Smooth muscle cell of bladder (primary cell): ENCODE measurements at places on chromosomes 6 and 20. TPM values are rescaled to one million over a fixed set of nuclear protein-coding genes. Genes with fewer than 3 reads are reported as not detected.

Gene DYNLT1
- total RNA-seq, result 75.1 and 122 TPM in 2 replicates

Gene FLRT3
- 8.7 and 32.9 TPM in 2 replicates for total RNA-seq

Gene MEP1A
- total RNA-seq, result not detected in 2 replicates

Gene GPX5
- total RNA-seq, result not detected in 2 replicates

Gene ENPP5
- 0.46 and 0.85 TPM in 2 replicates for total RNA-seq

Gene HRH3
- total RNA-seq, result not detected in 2 replicates

Gene DDX43
- total RNA-seq, result 0.55 TPM in 1 of 2 replicates, not detected in the other

Gene ARMC12
- 0.28 and 0.65 TPM in 2 replicates for total RNA-seq

Gene SYCP2L
- total RNA-seq, result 0.09 and 0.14 TPM in 2 replicates

Gene RXRB
- 20.8 and 23.5 TPM in 2 replicates for total RNA-seq

Gene DPPA5
- not detected in 2 replicates for total RNA-seq

Gene PRIM2
- total RNA-seq, result 25.3 and 54.0 TPM in 2 replicates

Gene PLN
- 0.28 and 0.74 TPM in 2 replicates for total RNA-seq

Gene LIN28B
- total RNA-seq, result not detected in 2 replicates

Gene SLC17A3
- total RNA-seq, result not detected in 2 replicates

Gene DYNLT2
- 0.65 and 0.85 TPM in 2 replicates for total RNA-seq

Gene NCOA6
- total RNA-seq, result 3.4 and 5.5 TPM in 2 replicates

Gene IL17F
- total RNA-seq, result not detected in 2 replicates

Gene VEGFA
- total RNA-seq, result 160 and 284 TPM in 2 replicates

Gene ATP6V1G2
- 4.8 and 5.0 TPM in 2 replicates for total RNA-seq

Gene BEND6
- total RNA-seq, result 6.5 and 12.8 TPM in 2 replicates

Gene LY6G6C
- not detected in 2 replicates for total RNA-seq

Gene MYL9
- total RNA-seq, result 6.8 and 13.9 TPM in 2 replicates

Gene NRSN2
- 14.5 and 18.2 TPM in 2 replicates for total RNA-seq

Gene CENPW
- 6.0 and 7.8 TPM in 2 replicates for total RNA-seq

Gene SRMS
- total RNA-seq, result not detected in 2 replicates

Gene SLC16A10
- total RNA-seq, result not detected in 2 replicates

Gene DSP
- total RNA-seq, result 0.28 and 0.83 TPM in 2 replicates

Gene DUSP15
- total RNA-seq, result 0.14 TPM in 1 of 2 replicates, not detected in the other

Gene EBF4
- 0.57 and 1.8 TPM in 2 replicates for total RNA-seq

Gene TINAG
- not detected in 2 replicates for total RNA-seq

Gene HLA-DOB
- 0.09 and 0.14 TPM in 2 replicates for total RNA-seq

Gene SMIM13
- total RNA-seq, result 7.4 and 9.4 TPM in 2 replicates

Gene ZFP57
- 0.37 TPM in 1 of 2 replicates, not detected in the other for total RNA-seq

Gene NKX2-2
- total RNA-seq, result not detected in 2 replicates

Gene TGM3
- 0.18 TPM in 1 of 2 replicates, not detected in the other for total RNA-seq

Gene NDUFAF5
- 10.8 and 14.7 TPM in 2 replicates for total RNA-seq
